ENCODE measurements at places on chromosomes 3 and 15.
A peak's percentile ranks its signal among the peaks of the same experiment; 100 is the strongest.

- no peak for DNase-seq
Observed at GRCh38 chr3:5616873-5617272, 429.4 kb downstream of the EDEM1 start.

DNA sequence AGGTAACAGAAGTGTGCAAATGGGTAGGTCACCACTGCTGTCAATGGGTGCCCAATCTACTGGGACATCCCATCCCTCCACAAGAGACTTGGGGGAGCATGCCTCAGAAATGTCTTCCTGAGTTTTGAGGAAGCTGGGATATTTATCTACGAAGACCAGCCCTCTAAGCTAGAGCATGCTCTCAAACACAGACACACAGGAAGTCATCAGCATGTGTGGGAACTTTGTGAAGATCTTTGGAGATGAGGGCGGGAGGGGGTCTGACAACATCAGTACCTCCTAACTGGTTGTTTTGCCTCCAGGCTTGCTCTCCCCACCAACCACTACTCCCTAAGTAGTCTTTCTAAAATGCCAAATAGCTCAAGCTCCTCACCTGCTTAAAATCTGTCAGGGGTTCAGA, 3.5 kb upstream of the MEF2A start:
- DNase-seq: peak; percentile 10

- DNase-seq: peak; percentile 45
Observed at GRCh38 chr3:183369117-183369516, 59.3 kb downstream of the MCF2L2 start.

GRCh38 chr3:69691860-69692259, 47.4 kb upstream of the MITF start:
- no peak for DNase-seq

DNA sequence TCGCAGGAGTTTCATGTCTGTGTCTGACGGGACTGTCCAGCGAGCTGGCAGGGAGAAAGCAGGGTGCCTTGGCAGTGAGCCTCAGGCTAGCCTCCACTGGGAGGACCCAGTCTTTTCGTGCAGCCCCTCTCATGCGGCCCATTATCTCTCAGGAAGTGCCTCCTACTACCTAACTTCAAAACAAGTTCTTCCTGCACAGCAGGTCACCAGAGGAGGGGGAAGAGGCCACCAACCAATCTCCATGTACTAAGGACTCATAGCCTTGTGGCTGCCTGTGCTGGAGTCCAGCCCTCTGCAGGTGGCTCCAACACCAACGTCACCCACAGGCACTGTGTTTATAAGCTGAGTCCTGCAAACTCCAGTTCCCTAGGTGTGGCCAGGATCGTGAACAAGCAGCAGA, 4.8 kb downstream of the VIPR1 start:
- no peak for DNase-seq

DNA sequence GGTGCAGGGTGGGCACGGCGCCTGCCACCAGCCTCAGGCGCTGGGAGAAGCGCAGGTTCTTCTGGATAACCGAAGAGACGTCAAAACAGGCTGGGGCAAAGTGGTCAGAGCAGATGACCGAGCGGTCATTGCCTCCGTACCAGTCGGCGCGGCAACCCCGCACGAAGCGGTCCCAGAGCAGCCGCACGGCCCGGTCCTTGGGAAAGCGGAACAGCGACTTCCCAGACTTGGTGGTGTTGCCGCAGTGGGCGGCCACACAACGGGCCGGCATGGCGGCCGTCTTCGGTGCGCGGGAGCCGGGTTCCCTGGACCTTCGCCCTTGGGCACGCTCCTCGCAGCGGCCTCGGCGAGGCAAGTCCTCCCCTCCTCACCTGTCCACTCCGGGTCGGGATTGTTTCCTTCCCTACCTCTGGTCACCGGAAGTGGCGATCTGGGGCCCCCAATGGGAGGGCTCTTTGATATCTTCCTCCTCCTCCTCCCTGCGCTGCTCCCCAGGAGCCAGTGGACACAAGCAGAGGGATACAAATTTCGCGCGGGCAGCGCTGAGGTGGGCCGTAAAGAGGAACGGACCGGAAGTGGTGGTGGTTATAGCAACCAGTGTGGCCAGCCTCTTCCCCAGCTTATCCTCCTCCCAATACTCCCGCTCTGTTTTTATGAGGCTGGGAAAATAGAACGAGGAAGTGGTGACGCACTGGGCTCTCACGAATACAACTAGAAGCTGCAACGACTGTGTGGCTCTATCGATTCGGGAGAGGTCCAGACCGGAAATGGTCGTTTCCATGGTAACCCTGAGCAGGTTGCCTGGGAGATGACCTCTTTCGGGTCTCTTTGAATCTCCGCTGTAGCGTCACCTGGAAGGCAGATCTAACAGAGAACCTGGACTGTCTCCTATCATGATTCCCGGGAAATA, at the start of the genes LRRC49 and THAP10:
Gene LRRC49, plus strand, starts transcription at position 825 of the 910 bp plus-strand sequence. Its CDS starts 69 bp downstream, at position 894.
Gene THAP10, minus strand, starts transcription at position 432 of the 910 bp plus-strand sequence. Its CDS starts 161 bp downstream, at position 271.
- peak; percentile 96 for DNase-seq

DNA sequence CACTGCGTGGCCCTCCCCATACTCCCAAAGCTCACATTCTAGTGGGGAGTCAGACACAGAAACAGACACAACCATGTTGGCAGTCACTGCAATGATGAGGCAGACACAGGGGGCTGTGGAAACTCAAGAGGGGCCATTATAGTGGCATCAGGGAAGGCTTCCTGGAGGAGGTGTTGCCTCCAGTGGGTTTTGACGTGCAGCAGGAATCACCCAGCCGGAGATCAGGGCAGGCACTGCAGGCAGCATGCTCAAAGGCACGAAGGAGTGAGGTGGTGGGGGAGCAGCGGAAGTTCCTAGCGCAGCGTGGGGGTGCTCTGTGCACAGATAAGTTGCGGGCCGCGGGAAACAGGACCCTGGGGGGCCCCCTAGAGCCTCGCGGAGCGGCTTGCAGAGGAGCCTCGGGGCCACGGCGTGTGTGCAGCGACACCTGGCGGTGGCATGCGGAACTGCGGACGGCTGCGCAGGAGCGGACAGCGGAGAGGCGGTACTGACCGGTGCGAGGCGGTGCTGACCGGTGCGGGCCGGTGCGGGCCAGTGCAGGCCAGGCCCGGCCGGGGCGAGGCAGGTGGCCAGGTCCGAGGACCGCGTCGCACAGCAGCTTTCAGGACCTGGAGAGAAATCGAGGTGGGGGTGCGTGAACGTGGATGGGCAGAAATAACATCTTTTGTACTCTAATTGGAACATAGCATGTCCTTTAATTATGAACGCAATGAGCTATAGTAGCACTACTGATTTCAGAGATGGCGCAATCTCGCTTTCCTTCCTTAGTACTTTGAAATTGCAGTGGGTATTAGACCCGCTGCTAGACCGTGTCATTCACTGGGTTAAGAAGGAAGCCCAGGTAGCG, 101.5 kb downstream of the FBLN2 start:
- DNase-seq: peak; percentile 83

GRCh38 chr3:45950686-45951600, 7.7 kb downstream of the CXCR6 start:
- no peak for DNase-seq

GRCh38 chr15:45093013-45093412, 21.0 kb downstream of the DUOX2 start:
- no peak for DNase-seq

GRCh38 chr15:71630475-71630809, 179.9 kb upstream of the NR2E3 start:
- DNase-seq: no peak

- no peak for DNase-seq
Observed at GRCh38 chr15:78147566-78147965, 1.6 kb upstream of the IDH3A start.

All from Ammon's horn (tissue), 1 donor.